Hematopoietic multipotent progenitor cell treated with erythropoietin and hydrocortisone succinate and interleukin-3 and kit ligand, for 17 days (in vitro differentiated cells): ENCODE measurements at places on chromosomes 7 and 10.
A peak's percentile ranks its signal among the peaks of the same experiment; 100 is the strongest.

DNA sequence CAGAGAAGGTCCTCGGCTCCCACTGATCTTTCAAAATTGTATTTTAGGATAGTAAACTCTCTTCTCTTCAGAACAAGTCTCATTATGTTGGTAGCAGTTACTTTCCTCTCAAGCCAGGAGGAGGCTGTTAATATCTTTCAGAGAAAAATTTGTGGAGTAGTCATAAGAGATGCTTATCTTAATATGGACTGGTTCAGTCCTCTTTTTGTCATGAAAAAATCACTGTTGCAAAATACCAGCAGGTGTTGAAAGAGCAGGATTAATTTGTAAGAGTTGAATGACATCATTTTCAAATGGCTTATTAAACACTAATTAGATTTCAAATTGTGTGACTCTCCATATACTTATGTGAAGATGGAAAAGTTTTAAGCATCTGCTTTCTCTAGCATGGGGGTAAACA is 662.5 kb downstream of the POM121L12 start:
- DNase-seq, result no peak

GRCh38 chr7:18315241-18315640 is 180.3 kb upstream of the HDAC9 start:
- no peak for DNase-seq

GRCh38 chr7:66737667-66738066 is 2.9 kb upstream of the RABGEF1 start:
- DNase-seq, result no peak

DNA sequence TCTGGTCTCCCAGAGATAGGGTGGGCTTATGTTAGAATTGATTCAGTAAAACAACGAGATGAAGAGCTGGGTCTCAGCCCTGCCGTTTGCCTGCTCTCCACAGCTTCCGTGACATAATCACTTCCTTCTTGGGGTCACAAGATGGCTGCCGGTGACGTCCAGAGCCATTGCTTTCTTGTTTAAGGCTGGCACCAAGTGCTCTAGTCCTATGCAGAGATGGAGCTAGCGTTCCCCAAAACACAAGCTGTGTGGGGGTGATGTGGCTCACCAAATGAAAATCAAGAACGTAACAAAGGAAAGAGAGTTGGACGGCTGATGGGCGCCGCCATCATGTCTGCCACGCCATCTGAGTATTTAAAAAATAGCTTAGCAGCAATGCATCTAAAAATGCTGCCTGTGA is 296.1 kb downstream of the CAMK1D start:
- DNase-seq, result no peak

GRCh38 chr10:50467209-50467608 is 156.5 kb downstream of the SGMS1 start:
- no peak for DNase-seq

DNA sequence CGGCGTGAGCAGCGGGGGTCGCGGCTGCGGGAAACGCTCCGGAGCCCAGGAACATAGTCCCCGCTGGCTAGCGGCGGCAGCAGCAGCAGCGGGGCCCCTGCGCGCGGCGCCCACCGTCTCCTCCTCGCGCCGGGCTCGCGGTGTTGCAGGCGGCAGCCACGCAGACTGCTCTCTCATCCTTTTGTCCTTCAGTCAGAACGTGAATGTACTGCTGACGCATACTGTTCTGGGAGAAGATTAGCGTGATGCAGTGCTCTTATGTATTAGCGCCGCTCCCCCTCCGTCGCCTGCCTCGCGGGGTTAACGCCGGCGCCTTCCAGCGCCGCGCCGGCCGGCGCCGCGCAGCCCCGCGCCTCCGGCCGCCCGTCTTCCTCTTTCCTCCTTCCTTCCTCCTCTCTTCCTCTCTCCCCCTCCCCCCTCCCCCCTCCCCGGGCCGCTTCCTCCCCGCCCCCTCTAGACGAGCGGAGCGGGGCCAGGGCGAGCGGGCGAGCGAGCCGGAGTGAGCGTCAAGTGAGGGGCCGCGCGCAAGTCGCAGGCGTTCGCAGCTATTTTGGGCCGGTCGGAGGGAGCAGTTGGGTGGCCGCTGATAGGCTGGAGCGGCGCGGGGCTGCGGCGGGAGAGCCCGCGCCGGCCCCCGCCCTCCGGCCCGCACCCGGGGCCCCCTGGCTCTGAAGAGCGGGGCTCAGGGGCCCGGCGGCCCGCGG is 816 bp upstream of the LRRC4 start:
- peak; percentile 15 for DNase-seq

DNA sequence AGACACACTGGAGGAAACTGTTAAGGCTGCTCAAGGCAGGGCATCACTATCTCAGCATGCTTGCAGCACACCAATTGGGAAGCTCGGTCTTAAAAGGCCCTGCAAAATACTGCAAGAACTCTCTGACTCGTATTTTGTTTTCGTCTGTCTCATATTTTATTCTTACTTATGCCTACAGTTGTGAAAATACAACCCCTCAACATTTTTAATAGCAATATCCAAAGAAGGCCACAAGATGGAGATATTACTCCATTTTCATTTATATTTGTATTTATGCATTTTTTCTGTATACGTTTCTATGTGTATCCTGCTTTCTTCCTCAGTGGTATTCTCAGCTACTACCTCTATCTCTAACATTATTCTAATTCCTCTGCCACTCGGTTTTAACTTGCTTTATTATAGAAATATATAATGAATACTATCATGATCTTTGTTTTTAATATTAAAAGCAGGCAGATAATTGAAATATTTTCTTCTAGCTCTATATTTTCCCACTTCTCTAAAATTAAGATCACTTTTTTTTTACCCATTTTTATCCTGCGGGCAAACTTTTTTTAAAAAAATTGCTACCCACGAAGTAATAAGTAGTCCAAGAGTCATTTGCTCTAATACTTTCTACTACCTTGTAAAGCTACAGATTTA is 10.0 kb downstream of the DNAJC1 start:
- DNase-seq, result peak; percentile 50

- DNase-seq, result no peak
Observed at GRCh38 chr10:9096288-9096687, 1041.8 kb downstream of the GATA3 start.

DNA sequence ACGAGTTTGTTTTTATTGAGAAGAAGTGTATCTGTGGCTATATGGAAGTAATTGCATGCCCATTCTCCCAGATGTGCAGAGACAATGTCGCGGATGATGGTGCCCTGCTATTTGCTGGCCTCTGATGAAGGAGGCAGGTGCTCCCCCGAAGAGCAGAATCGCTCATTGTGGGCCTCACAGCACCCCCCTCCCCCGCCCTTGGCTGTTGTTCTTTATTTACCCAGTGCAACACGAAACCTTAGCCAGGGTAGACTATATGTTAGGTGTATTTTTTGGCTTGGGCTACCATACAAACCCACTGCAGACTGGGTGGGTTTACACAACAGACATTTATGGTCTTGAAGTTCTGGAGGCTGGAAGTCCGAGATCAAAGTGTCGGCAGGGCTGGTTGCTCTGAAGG is 3.4 kb upstream of the ADCY1 start:
- no peak for DNase-seq

DNA sequence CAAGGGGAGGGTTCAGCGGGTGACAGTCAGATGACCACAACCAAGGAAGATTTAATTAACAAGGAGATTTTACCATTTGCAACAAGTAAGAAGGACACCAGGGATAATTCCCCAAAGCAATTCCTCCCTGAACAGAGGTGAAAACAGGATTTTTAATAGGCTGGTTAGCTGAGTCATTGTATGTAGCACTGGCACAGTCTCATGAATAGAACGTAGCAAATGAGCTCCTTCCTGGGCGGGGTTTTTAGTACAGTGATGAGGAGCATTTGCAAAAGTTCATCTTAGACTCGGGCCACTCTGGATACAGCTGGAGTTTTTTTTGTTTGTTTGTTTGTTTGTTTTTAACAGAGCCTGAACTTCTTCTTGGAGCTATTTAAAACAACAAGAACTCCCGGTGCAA is 39.0 kb downstream of the TAC1 start:
- DNase-seq, result no peak

GRCh38 chr7:33919449-33919848 is 14.1 kb downstream of the BMPER start:
- no peak for DNase-seq

DNA sequence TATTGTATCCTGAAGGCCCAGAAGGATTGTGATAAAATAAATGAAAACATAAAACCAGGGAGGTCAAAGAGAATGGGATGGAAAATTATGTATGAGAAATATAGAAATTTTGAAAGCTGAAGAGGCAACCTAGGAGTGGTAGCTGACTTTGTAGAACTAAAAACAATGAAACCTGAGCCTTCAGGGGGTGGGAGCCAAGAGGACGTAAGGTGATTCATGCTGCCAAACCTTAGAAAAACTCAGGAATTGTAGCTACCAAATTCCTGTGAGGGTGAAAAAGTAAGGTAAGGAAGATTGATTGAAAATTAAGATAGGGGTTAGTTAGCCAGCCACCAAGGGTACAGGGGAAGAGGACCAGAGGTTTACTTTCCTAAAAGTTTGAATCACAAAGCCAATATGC is 213.2 kb downstream of the KCND2 start:
- no peak for DNase-seq

DNA sequence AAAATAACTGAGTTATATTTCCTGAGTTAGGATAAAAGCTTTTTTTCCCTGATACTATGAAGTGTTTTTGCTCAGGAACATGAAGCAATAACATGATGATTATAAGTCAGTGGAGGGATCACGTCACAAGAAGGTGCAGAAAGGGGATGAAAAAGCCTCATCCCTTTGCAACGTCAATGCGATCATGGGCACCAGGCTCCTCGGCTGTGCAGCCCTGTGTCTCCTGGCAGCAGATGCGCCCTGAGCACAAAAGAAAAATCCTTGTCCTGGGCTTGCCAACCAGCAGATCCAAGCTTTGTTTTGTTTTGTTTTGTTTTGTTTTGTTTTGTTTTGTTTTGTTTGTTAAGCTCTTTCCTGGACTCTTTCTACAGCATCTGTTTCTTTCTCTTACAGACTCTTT is 103.5 kb upstream of the PRSS1 start:
- no peak for DNase-seq

DNA sequence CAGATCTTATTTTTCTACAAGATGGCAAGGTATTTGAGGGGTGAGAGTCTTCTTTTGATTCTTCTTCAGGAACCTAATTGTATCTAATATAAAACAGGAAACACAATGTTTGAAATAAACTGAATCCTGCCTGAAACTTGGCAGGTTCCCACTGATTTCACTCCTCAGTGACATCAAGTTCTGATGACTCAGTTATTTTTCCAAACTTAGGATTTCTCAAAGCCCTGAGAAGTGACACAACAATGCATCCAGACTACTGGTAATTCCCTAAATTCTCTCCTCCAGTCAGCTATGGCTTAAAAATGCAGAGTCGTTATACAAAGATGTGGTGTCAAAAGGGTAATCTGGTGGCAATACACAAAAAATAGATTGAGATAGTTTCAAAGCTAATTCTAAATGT is 80.9 kb downstream of the ABLIM1 start:
- no peak for DNase-seq

DNA sequence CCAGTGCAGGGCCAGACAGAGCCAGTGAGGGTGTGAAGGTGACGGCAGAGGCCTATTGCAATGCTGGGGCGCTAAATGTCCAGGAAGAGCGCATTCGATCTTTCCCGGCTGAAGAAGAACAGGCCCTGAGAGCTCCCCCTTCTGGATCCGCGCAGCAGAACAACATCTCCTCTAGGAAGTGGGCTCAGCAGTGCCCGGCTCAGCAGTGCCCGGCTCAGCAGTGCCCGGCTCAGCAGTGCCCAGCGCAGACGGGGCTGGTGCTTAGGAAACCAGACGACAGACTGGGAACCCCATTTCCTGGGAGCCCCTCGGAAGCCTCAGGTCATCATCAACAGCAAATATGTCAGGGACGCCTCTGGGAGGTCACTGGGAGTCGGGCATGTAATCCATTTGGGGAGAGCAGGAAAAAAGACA is 4.7 kb upstream of the NOS3 start:
- peak; percentile 62 for DNase-seq

- no peak for DNase-seq
Observed at GRCh38 chr10:75492173-75492925, 60.9 kb downstream of the LRMDA start.

DNA sequence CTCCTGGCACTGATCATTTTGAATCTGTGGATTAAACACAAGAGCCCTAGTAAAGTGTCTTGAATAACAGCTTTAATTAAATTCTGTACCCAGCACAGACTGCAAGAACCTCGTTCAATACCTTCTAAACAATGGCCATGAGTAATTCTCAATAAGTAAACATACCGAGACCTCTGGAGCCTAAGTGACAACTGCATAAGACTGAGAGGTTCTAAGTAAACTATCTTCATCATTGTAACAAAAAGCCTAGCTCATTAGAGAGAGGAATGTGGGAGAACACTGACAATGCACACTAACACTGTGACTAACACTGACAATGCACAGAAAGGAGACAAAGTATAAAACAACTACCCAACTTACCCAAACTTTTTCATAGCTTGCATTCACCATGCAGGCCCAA is 117.4 kb downstream of the ELAPOR2 start:
- DNase-seq, result no peak

- no peak for DNase-seq
Observed at GRCh38 chr7:17588730-17589129, 290.3 kb downstream of the AHR start.

GRCh38 chr10:87733081-87733480 is 73.4 kb downstream of the PAPSS2 start:
- no peak for DNase-seq

DNA sequence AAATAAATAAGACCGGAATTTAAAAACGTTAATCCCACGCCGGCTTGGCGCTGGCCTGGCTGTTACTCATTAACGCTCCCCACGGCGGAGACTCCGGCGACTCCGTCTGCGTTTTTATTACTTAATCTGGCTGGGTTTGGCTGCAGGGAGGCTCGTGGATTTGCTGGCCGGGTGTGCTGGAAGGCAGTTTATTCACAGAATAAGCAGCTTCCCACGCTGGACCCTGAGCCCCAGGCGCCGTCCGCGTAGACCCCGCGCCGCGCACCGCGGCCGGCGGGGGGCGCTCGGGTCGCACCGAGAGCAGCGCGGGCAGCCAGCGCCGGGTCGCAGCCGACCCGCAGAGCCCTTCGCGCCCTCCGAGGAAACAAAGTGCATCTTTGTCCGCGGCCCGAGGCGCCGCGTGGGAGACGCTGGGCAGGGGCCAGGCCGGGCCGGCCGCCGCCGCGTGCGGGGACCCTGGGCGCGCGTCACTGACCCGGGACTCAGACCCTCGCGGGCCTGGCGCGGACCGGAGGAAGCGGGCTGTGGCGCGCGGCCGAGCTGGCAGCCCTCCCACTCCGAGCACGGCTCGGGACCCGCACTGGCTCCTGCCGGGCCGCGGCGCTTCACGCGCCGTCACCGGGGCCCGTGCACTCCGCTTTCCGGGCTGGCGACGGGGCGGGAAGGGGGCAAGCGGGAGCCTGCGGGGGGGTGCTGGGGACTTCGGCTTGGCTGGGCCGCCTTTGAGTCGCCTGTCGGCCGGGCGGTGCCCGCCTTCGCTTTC is 587 bp upstream of the GRK5 start:
- peak; percentile 43 for DNase-seq

GRCh38 chr7:141979568-141979967 is 6.0 kb upstream of the TAS2R38 start:
- DNase-seq, result no peak

GRCh38 chr7:118511146-118511545 is 286.6 kb downstream of the ANKRD7 start:
- no peak for DNase-seq

DNA sequence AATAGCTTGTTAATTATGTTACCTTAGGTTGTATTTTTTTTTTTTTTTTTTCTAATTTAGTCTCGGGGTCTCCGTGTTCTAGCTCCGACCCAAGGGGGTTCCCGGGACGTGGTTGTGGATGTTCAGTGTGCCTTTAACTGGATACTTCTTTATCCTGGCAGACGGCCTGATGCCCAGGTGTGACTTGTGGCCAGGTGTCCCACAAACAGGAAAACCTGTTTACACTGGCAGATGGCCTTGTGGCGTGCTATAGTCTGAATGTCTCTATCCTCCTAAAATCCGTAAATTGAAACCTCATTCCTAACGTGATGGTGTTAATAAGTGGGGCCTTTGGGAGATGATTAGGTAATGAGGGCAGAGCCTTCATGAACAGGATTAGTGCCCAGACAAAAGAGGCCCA is 546.4 kb upstream of the C7orf33 start:
- DNase-seq, result no peak
